ENCODE measurements at places on chromosomes 2 and 18.

- DNase-seq, result no peak
Observed at GRCh38 chr18:45782662-45783061, 42.8 kb upstream of the SIGLEC15 start.

DNA sequence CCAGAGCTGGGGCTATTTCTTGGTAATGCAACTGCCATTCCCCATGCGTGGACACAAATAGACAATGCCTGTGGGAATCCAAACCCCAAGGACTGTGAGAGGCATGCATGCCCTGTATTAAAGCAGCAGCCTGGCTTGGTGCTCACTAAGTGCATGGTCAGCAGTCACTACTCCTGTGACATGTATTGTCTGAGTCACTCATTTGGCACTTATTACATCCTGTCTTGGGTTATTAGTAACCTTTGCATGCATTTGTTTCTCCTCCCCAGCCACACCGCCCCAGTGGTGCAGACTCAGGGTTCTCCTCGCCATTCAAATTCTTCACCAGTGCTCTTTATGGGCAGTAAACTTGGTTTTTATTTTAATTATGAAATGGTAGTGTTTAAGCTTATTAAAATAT is 30.2 kb downstream of the PRKCE start:
- peak; percentile 38 for DNase-seq

- DNase-seq, result no peak
Observed at GRCh38 chr2:188797371-188797770, 176.8 kb upstream of the COL3A1 start.

DNA sequence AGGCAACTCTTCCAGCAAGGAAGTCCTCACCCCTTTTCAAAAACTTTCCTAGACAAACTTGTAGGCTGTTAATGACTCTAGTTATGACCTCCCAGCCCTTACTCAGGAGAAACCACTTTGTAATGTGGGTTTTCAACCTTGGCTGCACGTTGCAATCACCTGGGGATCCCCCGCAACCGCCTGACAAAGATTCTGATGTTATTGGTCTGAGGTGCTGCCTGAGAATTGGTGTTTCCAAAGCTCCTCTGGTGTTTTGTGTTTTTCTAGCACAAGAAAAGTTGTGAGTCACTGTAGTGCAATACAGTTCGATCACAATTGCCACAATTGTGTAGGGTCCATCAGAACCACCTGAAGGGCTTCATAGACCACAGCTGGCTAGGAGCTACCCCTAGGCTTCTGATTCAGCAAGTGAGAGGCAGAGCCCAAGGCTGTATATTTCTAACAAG is 121.6 kb downstream of the SP100 start:
- DNase-seq, result no peak

DNA sequence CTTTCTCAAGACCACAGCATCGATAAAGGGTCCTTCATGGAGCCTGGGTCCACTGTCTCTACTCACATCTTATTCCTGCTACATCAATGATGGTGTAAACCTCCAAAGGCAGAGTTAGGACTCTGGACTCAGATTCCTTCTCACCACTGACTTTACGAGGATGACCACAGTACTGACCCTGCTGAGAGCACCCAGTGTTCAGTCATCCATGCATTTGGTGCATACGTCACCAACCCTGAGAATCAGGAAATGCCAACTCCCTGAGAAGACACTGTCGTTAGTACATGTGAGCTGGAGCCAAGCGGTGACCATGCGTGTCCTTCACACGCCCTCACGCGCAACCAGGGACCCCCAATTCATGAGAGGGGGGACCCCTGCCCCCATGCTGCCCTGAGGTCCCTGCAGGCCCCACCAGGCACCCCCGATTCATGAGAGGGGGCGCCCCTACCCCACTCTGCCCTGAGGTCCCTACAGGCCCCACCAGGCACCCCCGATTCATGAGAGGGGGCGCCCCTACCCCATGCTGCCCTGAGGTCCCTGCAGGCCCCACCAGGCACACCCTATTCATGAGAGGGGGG is 178.4 kb upstream of the TPO start:
- no peak for DNase-seq

DNA sequence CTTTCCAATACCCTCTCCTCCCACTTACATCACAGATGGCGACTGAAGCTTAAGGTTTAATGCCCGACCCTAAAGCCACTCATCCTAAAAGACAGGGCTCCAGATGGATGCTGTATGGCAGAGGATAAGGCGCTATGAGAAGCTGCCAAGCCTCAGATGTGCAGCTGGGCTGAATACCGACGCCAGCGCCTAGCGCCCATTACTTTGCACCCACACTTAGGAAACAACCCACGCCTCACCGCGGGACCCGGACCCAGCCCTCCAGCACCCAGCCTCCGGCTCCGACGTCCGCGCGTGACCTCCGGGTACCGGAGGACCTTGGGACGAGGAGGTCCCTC is 335 bp downstream of the TRAK2 start:
- peak; percentile 59 for DNase-seq

DNA sequence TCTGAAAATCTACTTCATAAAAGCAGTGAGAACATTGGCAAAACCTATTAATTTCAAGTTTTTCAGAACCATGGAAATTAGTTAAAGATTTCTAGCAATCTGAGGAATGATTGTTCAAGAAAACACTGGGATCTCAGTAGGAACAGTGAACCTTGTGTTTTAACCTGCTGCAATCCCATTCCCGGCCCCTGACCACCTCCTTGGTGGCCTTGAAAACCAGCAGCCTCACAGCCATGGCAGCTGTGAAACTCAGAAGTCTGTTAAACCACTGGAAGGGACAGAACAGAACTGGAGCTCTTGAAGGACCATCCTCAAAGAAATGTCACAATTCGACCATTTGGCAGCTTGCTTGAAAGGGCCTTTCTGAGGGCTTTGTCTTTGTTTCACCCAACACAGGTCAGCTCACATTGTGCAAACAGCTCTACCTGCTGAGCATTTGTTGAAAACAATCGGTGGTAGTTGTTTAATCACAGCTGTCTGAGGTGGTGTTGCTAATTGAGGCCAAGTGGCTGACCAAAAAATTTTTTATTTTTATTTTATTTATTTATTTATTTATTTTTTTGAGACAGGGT is 25.8 kb downstream of the NEDD4L start:
- no peak for DNase-seq

DNA sequence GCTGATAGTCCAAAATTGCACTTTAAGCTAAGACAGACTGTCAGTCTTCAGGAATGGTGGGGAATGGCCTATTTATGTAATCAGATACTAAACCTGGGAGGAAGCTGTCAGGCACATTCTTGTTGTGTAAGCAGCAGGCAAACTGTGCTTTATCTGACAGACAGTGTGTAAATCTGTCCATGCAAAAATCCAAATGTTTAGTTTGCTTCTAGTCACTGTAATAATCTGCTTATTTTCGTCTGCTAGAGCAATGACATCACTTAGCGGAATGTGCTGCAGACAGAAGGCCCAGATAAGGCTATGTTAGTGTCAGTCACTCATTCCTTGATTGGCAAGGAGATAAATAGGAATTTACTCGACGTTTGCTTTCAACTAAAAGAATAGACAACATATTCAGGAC is 263.5 kb downstream of the ZNF407 start:
- no peak for DNase-seq

- no peak for DNase-seq
Observed at GRCh38 chr18:34913837-34914661, 127.2 kb upstream of the MAPRE2 start.

GRCh38 chr2:38433607-38433975 is 56.5 kb upstream of the ATL2 start:
- DNase-seq, result no peak

DNA sequence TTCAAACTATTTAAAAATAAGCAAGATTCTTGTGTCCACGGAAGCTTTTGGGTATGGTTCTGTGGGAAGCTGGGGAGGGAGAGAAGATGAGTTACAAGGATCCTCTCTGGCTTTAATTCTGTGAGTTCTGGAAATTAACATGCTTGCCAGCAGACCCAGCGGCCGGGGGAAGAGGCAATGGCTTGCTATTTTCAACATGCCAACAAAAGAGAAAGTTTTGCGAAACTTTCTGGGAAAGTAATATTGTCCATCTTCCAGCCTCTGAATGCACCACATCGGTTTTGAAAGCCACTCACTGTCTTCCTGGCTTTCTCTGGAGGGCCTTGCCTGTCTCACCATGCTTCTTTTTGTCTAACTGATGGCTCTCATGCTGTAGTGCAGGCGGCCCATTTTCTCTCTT is 85.7 kb downstream of the EN1 start:
- no peak for DNase-seq

GRCh38 chr2:236177967-236178889 is 10.0 kb upstream of the GBX2 start:
- DNase-seq, result peak; percentile 47

- no peak for DNase-seq
Observed at GRCh38 chr18:31204166-31204565, 41.5 kb upstream of the DSC1 start.

GRCh38 chr2:165197346-165197745 is 6.5 kb downstream of the SCN3A start:
- no peak for DNase-seq

DNA sequence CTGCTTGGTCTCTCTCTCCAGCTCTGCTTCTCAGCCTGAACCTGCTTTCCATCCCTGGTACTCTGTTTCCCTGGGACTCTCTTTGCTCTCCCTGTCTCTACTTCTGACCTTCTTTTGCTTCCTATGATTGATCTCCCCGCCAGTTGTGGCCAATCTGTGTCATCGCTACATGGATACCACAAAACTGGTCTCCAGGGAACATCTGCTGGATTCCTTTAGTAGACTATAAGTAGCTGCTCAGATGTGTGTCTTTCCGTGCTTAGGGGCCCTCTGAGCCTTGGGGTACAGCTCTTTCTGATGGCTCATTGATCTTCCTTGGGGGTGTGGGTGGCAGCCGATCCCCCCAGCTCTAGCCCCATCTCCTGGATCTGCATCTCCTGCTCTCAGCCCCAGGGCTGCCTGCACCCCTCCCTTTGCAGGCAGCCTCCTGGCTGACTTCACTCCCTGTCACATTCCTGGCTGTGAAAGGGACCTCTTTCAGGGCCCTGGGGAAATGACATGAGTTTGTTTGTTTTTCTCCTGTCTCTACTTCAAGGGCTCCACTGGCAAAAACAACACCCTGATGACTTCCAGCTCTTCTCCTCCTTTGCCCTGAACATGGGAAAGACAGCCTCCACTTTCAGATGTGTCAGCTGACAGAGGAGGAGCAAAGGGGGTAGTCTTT is 333.7 kb downstream of the CYP26B1 start:
- no peak for DNase-seq

DNA sequence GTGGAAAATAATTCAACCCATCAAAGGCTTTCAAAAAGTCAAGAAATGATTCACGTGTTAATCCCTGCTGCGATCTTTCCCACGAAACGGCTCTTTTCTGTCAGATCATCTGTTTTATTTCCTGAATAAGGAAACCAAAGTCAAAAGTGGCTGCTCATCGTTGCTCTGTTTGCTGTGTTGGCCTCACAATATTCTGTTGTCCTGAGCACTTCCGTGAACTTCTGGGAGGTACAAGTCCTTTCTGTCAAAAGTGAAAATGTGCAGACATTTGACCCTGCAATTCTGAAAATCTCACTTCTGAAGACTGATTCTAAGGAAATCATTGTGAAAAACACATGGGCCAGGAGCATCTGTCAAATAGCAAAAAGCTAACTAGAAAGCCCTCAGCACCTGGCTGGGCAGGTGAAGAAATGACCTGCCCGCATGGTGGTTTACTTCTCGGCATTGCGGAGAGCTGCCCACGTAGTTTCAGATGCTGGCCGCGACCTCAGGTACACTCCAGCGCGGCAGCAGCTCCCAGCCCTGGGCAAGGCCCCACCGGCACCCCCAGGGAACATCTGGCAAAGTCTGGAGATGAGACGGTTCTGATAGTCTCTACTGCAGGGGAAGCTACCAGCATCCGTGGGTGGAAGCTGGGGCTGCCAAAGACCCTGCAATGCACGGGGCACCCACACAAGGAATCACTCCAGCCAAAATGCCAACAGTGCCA is 31.9 kb upstream of the GPC1 start:
- DNase-seq, result no peak

All from hematopoietic multipotent progenitor cell treated with erythropoietin and hydrocortisone succinate and interleukin-3 and kit ligand, for 8 days (in vitro differentiated cells).